Naive thymus-derived CD8-positive, alpha-beta T cell (primary cell): ENCODE measurements at places on chromosomes 13 and 19. TPM values are rescaled to one million over a fixed set of nuclear protein-coding genes. Genes with fewer than 3 reads are reported as not detected.
A peak's percentile ranks its signal among the peaks of the same experiment; 100 is the strongest.

- DNase-seq: no peak
Observed at GRCh38 chr19:10643172-10643967, 10.8 kb upstream of the ILF3 start.

DNA sequence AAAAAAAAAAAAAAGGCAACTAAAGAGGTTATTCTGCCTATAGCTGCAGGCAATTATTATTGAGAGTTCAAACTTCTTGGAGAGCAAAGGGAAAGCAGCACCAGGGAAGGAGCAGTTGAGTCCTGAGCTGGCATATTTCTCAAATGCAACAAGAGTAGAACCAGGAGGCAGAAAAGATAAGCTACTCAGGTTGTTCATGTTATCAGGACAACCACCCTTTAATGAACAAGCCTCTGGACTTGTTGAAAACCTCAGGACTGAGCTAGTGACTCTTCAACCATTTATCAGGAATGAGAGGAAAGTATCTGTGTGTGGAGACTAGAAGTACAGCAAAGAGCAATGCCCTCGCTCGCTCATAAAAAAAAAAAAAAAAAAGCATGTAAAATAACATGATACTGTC is 183.0 kb downstream of the KCTD12 start:
- no peak for DNase-seq

The JAK3 gene
- 122 TPM for total RNA-seq

The MAB21L1 gene
- not detected for total RNA-seq

DNA sequence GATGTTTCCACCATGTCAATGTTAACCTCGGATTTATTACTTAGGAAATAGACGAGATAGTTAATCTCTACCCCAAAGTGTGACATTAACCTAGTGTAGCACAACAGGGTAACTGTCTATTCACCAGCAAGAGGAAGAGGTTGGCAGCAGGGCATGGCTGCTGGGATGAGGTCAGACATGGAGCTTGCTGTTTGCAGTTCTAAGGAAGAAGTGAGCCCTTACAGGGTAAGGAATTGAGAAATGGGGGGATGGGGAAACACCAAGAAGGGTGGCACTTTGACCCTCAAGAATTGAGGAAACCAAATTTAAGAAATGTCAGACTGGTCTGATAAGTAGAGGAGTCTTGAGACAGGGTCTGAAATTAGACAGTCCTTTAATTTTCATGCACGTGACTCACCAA is 62.4 kb downstream of the MBD3L2B start:
- no peak for DNase-seq

GRCh38 chr13:72617951-72618350 is 109.5 kb downstream of the MZT1 start:
- no peak for DNase-seq

GRCh38 chr13:99886706-99887105 is 84.9 kb downstream of the ZIC5 start:
- DNase-seq: no peak

The ZNF728 gene
- total RNA-seq: not detected

- no peak for DNase-seq
Observed at GRCh38 chr19:47469719-47470118, 2.0 kb downstream of the SLC8A2 start.

- peak; percentile 66 for DNase-seq
Observed at GRCh38 chr19:48419158-48419920, 25.9 kb downstream of the GRIN2D start.

DNA sequence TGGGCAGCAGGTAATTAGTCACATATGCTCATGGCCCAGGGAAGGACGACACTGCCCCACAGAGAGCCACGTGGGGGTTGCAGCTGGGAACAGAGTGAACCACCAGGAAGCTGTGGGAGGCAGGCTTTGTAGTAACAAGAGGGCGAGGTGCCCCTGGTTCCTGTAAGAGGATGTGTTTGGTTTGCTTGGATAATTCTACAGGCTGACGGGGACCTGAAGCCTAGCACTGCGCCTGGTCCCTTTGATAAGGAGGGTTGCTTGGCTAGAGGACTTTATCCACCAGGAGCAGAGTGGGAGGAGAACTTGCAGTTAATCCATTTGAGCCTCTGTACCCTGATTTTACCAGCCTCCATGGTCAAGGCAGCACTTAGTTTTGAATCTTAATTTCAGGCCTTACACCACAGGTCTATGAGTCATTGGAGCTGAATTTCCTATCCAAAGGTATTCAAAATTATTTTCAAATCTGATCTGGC is 67.4 kb upstream of the CLDN10 start:
- DNase-seq: no peak

GRCh38 chr19:5974721-5975387 is 3.1 kb downstream of the RANBP3 start:
- DNase-seq: peak; percentile 42

DNA sequence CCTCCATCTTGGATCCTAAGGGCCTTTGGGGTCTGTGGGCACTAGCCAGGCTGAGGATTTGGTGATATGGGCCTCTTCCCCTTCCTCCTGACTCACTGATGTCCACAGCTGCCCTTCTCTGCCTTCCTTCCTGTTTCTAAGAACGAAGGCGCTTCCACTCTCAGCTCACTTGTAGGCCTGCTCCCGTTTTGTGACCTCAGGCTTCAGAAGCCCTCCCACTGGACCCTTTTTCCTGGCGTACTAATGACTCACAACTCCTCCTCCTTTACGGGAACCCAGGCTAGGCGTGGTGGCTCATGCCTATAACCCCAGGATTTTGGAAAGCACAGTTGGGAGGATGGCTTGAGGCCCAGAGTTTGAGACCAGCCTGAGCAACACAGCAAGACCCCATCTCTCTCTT is 55.6 kb downstream of the TMED1 start:
- DNase-seq: no peak

The MED4 gene
- total RNA-seq: 55.6 TPM
